M059J (cell line): ENCODE measurements at places on chromosomes 7 and 10. TPM values are rescaled to one million over a fixed set of nuclear protein-coding genes. Genes with fewer than 3 reads are reported as not detected.

GRCh38 chr7:99557940-99558305 is 519 bp upstream of the ZNF655 start:
- peak; percentile 44 for DNase-seq

GRCh38 chr7:131328377-131329175 is 900 bp downstream of the MKLN1 start:
- DNase-seq, result peak; percentile 46

GRCh38 chr7:90211391-90212148 is at the start of gene STEAP2:
STEAP2 (plus strand) TSS chr7:90211740; CDS start chr7:90225083, 13,343 bp downstream.
- DNase-seq, result peak; percentile 92

DNA sequence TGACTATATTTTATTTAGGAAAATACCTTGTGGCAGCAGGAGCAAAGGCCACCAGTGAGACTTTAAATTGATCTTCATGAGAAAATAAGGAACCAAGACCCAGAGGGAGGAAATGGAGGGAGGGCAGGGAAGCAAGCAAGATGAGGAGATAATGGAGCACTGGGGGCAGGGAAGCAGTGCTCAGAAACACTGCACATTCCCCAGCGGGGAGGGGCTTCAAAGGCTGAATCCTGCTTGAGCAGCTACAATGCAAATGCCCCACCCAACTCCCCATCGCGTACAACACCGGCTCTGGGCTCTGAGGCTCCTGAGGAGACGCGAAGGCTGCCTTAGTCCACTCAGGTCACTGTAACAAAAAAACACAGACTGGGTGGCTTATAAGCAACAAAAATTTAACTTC is 503.8 kb downstream of the GRID1 start:
- no peak for DNase-seq

C10orf53 gene
- total RNA-seq, result not detected in 2 replicates

CDC14C gene
- total RNA-seq, result 0.07 and 0.10 TPM in 2 replicates

- DNase-seq, result no peak
Measured at GRCh38 chr10:102634686-102635085, 9.6 kb upstream of the TRIM8 start.

- DNase-seq, result no peak
Measured at GRCh38 chr10:123203393-123204126, 49.4 kb downstream of the BUB3 start.

DNA sequence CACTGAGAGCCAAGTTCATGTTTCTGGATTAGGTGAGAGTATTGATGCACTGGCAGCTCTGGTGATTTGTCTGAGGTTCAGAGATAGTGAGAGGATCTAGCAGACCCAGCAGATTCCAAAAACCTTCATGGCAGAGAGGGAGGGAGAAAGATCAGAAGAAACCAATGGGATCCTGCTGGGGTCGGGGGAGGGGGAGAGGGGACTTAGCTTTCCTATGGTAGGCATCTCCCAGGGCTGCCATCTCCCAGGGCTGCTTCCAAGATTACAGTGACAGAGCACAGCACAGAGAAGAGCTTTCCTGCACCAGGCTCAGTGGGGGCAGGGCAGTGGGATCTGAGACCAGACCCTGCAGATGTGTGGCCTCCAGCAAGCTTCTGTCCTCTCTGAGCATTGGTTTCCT is 76.8 kb upstream of the GDF10 start:
- DNase-seq, result no peak

- DNase-seq, result peak; percentile 44
Measured at GRCh38 chr10:104020020-104020419, 53.1 kb downstream of the SLK start.

DNA sequence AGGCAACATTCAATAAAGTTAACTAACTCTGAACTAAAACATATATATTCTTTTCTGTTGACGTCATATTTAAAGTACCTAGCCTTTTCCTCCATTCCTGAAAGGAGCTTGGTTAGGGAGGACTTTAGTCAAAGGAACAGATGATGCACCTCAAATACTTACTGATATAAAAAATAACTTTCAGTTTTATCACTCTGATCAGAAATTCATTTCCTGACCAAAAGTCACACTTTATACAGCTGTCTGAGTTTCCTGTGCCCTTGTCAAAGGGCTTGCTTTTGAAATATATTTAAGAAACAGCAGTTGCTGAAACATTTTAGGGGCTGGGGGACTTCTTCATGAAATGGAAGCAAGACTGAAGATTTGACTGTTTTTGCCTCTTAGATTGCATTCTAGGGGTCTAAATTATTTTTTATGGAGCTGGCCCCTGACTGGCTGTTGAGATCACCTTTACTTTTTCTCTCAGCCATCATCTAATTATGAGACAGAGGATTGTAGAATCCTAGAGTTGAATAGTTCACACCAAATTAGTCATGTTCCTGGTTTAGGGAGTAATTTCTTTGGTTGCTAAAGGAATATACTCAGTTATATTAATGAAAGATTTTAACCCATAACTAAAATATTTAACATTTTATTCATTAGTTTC is 46.6 kb downstream of the GLCCI1 start:
- no peak for DNase-seq

DNA sequence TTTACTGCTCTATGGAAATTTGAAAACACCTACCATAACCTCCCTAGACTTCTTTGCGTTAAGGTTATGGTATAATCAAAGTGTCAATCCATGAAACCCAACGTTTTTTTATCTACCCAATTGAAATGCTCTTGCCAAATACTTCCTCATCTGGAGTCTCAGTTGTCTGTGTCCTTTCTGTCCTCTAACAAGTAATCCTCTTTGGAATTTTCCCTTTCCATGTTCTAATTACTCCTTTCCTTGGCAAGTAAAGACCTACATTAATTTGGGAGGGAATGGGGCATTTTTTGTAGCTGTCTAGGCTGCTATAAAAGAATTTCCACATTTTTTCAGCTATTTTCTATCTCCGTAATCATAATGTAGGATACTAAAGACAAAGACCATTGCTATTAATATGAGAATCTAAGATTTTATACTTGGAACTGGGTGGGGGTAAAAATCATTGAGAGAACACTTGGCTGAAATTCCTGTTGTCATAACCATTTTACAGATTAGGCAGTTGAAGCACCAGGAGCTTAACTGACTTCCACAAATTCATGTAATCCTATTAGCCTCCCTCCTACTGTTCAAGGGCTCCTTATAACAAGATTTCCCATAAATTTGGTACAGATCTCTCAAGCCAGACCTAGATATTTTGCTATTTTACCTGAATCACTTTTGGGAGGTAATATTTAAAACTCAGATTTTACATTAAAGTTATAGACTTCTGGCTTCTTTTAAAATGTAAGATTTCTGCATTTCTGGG is 1307.6 kb downstream of the XPNPEP1 start:
- DNase-seq, result no peak

- DNase-seq, result peak; percentile 15
Measured at GRCh38 chr7:73519867-73520672, 2.0 kb downstream of the BAZ1B start.

GRCh38 chr10:66927251-66927935 is 1.6 kb downstream of the LRRTM3 start:
- no peak for DNase-seq

- peak; percentile 10 for DNase-seq
Measured at GRCh38 chr7:36958111-36958733, 233.9 kb upstream of the AOAH start.

NXPH1 gene
- not detected in 2 replicates for total RNA-seq

DNA sequence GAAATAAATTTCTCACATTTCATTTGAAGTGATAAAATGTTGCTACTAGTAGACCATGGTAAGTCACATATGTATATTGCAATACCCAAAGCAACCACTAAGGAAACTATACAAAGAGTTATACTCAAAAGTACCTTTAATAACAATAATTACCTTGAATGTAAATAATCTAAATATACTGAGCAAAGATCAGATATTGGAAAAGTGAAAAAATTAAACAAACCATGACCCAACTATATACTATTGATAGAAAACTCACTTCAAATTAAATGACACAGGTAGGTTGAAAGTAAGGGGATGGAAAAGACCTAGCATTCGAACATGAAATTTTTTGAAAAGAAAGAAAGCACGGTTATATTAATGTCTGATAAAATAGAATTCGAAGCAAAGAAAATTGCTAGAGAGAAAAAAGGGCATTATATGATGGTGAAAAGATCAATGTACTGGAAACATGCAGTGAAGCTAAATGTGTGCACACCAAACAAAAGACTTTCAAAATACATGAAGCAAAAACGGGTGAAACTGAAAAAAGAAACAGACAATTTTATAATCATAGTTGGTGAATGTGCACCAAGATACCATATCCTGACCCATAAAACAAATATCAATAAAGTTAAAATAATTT is 29.1 kb downstream of the TFPI2 start:
- no peak for DNase-seq

DNA sequence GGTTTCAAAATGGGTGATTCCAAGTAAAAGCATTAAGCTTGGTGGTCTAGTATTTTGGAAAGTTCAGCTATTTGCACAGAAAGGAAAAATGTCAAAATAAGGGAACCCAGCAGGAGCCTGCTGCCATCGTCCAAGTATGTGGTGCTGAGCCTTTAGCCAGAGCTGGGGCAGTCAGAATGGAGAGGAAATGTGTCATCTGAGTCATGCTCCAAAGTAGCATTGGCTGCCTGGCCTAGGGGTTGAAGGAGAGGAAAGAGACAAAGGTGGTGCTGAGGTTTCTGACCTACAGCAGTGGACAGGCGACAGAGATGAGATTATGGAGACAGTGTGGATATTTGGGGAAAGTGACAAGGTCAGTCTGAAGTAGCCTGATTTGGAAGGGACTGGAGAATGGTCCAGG is 103.9 kb downstream of the PLCE1 start:
- peak; percentile 69 for DNase-seq

GRCh38 chr7:45158471-45158870 is 880 bp downstream of the RAMP3 start:
- DNase-seq, result no peak

SEPTIN14 gene
- total RNA-seq, result not detected in 2 replicates

GRCh38 chr7:139783647-139784385 is 6.0 kb upstream of the HIPK2 start:
- peak; percentile 32 for DNase-seq

GRCh38 chr7:151119902-151120301 is 33.6 kb downstream of the AGAP3 start:
- no peak for DNase-seq

DNA sequence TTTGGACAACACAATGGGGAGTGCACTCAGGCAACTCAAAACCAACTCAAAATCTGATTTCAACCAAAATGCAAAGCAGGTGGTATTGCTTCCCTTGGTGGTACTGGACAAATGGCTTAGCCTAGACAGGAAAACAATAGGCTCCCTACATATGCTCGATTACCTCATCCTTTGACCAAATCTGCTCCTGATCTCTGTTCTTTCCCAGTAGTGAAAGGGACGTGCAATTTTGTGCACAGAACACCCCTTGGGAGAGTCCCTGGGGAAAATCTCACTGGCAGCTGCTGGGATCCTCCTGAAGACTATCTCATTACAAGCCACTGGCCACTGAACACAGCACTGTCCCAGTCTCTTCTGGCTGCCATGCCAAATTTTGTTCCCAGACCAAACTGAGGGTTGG is 149.2 kb upstream of the VSTM2A start:
- DNase-seq, result no peak

CYP2C19 gene
- total RNA-seq, result not detected in 2 replicates

GRCh38 chr10:28788762-28789161 is 111.4 kb downstream of the BAMBI start:
- no peak for DNase-seq

- no peak for DNase-seq
Measured at GRCh38 chr7:36795451-36796021, 71.2 kb upstream of the AOAH start.

DNA sequence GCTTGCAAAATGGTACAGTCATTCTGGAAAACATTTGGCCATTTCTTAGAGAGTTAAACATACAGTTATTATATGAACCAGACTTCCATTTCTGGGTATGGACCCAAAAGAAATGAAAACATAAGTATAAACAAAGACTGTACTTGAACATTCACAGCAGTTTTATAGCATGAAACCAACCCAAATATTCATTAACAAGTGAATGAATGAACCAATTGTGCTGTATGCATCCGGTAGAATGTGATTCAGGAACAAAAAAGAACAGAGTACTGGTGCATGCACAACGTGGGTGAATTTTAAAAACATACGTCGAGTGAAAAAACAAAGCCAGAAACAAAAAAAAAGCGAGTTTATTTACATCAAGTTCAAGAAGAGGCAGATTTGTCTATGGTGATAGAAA is 1085.8 kb upstream of the AUTS2 start:
- no peak for DNase-seq

EPO gene
- total RNA-seq, result not detected in 2 replicates

MMP21 gene
- total RNA-seq, result 0.05 TPM in 1 of 2 replicates, not detected in the other

GRCh38 chr10:15262036-15262713 is 93.7 kb upstream of the NMT2 start:
- DNase-seq, result no peak

CPN1 gene
- not detected in 2 replicates for total RNA-seq

DNA sequence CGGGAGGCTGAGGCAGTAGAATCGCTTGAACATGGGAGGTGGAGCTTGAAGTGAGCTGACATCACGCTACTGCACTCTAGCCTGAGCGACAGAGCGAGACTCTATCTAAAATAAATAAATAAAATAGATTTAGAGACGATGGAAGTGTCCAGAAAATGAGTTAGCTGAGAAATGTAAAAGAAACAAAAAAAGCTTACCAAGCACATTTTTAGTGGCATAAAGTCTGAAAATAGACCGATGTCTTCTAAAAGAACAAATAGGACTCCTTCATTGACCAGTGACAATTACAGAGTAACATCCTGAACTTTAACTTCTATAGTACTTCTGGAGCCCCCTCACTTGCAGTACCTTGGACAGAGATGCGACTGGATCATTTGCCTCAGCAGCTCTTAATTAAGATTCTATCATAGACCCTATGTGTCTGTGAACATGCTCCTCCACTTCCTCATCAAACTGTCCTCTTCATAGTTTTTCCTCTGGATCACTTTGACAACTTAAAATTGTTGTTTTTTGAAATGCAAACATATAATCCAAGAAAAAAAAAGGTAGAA is 25.2 kb upstream of the SRPK2 start:
- no peak for DNase-seq

DNA sequence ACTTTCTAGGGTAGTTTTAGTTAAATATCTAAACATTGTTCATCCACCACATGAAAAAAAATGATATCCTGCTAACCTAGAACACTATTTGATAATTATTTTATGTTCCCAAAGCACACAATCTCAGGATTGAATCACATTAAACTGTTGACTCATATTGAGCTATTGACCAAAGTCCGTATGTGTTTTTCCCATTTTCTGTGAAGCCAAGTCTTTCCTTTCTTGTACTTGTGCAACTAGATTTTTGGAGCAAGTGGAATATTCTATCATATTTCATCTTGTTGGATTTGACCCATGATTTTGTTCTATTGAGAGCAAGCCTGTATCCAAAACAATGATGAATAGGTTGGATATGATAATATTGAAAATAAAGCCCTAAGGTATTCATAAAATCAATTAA is 164.6 kb downstream of the SKAP2 start:
- no peak for DNase-seq

DNA sequence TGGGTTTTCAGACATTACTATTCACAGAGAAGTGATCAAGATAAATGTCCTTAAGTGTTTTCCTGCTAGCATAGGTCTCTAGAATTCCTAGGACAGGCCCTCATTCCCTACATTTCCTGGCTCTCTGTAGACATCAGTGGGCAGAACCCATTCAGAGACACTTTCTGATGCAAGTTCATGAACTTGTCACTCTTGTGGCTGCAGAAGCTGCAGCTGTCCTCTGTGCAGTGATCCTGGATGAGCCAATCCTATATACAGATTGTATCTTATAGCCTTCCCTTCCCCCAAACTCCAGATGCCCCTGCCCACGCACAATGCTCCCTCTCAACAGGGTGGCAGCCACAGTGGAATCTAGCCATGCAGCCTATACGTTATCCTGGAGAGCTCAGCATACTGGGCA is 12.6 kb upstream of the GRB10 start:
- no peak for DNase-seq

GRCh38 chr7:128829391-128830166 is 627 bp upstream of the FLNC start:
- DNase-seq, result peak; percentile 90

EN2 gene
- not detected in 2 replicates for total RNA-seq

PHYHIPL gene
- not detected in 2 replicates for total RNA-seq
